ENCODE measurements at places on chromosomes 7 and 10.

DNA sequence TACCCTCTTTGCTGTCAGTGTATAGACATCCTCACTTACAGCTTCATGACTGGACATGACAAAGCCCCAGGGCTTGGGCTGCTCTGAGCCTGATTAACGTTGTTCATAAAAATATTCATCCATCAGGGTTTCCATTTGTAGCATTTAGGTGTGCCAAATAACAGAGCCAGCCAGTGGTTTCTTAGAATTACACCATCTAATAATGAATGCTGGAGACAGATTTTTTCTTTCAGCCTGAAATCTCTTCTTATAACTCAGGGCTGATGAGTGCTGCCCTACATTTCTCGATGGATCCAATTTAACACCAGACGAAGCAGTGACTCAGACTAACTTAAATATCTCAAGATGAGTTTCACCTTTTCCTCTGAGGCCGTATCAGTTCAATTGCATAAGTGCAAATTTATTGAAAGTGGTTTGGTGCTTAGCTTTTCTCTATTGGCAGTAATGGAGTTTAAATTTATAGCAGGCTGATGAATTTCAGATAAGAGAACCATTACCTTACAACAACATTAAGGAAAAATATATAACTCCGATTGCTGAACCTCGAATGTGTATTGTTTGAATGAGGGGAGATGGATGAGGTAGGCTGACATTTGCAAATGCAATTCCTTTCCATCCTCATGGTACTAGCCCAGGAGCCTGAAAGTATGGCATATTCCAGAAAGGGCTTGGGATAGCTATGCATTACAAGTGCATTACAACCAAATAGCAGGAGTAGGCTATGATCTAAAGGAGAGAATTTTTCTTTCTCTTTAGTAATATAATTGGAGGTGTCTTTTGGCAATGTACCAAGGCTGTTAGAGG, 900.6 kb downstream of the KCNMA1 start:
- DNase-seq = no peak

DNA sequence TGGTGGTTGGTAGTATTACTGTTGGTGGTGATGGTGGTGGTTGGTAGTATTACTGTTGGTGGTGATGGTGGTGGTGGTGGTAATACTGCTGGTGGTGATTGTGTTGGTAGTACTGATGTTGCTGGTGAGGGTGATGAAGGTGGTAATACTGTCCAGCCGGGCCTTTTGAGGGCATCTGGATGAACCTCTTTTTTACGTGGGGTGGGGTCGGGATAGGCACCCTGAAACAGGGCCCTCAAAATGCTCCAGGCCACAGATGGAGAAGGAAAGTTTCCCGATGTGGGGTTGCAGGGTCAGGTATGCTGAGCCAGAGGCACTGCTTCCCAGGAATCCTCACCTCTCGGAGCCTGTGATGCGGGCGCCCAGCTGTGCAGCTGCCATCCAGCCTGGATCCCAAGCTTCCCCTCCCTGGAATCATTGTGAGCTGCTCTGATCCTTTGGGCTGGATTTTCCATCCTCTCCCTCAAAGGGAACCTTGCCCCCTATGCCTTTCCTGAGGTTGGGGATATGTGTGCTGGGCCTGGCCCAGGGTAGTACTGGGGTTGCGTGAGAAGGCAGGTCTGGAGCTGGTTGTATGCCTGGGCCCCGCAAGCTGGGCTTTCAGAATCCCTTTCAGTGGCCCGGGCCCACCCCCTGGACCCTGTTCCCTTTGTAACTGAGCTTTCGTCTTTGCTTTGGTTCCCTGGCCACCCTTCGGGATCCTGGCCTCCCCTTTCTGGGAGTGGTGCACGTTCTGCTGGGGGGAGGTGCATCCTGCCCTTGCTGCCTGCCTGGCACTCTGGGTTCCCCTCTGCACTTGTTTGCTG, 43.3 kb downstream of the DOCK1 start:
- DNase-seq = no peak

DNA sequence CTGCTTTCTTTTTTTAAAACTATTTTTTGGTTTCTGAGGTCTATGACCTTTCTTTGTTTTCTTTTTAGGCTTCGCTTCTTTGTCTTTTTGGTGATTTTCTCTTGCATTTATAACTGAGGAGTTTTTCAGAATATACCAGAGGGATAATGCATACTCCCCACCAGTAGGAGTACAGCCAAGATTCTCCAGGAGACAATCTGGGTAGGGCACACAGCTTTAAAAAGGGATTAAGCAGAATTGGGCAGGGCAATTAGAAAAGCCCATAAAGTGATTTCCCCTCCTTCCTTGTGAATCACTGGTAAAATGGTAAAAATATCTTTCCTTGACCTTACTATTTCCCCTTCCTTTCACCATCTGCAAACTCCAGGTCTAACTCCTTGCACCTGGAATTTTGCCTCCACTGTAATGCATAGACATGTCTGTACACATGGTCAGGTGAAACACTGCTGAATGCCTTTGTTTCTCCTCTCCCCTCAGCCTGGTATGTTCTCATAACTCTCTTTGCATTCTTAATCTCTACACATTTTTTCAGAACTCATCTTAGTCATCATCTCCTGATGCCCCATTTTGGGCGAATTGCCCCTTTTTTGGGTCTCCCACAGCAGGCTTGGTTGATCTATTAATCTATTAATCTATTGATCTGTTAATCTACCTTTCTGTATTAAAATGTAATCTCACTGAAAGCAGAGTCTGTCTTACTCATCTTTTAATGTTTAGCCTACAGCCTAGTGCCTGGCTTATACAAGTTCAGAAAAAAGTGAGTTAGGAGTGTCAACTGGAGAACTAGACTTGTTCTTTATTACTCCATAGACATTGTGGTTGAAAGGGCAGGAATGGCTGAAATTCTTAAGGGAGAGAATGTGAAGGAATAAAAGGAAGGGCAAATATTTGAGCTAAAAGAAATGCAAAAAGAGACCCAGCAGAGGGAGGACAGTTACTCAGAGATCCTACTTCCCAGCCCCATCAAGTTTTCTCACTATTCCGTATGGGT, 64.6 kb downstream of the MDFIC start:
- no peak for DNase-seq

GRCh38 chr10:102777711-102778453, 34.1 kb downstream of the WBP1L start:
- DNase-seq = no peak

DNA sequence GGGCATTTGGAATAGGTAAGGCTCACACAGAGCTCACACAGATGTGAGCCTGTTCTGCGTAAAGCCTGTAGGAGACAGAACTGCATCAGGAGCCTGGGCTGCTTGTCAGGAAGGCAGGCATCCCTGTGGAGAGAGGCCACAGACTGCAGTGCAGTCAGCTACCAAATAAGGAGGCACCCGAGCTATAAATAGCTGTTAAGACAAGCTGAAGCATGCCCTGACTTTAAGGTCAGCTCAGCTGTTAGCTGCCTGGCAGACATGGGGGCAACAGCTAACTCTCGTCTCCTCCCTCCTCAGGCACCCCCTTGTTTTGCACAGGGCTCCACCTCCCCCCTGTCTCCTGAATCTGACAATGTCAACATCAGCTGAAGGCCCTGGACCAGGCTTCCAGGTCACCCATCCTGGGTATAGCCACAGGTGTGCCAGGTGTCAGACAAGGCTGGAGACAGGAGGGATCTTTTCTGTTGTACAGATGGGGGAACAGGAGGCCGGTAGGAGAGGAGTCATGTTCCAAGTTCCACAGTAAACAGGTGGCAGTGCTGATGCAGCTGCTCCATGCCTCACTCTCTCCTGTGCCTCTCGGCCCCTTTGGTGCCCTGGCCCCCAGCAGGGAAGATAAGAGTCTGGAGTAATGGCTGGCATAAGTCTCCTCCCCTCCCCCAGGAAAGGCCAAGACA, 27.6 kb upstream of the MKRN1 start:
- DNase-seq = no peak

DNA sequence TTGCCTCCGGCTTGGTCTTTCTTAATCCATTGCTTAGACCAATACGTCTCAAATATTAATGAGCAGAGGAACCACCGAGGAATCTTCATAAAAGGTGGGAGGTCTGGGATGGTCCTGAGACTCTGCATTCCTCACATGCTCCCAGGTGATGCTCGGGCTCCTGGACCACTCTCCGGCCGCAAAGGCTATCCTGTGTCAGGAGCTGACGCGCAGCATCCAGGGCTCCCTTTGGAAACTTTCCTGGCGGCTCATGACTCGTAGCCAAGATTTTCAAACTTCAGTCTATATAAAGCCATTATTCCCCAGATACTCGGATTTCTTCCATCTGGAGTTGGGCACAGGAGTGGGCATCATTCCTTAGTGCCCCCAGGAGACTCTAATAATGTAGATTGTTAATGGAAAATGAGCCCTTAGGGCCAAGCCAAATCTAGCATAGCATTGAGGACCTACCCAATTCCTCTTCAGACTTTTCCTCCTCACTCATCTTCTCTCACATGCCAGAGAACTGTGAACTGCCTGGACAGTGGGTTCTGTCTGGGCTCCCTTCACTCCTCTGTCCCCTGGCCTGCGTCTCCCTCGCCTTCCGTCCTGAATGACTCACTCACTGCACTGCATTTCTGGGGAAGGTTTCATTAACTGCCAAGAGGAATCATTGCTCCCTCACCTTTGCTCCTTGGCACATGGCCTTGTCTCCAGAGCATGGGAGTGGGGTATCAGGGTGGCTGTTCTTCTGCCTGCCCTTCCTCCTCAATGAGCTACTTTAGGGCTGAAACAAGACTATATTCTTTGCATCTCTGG, 89.3 kb downstream of the MKI67 start:
- DNase-seq = no peak

DNA sequence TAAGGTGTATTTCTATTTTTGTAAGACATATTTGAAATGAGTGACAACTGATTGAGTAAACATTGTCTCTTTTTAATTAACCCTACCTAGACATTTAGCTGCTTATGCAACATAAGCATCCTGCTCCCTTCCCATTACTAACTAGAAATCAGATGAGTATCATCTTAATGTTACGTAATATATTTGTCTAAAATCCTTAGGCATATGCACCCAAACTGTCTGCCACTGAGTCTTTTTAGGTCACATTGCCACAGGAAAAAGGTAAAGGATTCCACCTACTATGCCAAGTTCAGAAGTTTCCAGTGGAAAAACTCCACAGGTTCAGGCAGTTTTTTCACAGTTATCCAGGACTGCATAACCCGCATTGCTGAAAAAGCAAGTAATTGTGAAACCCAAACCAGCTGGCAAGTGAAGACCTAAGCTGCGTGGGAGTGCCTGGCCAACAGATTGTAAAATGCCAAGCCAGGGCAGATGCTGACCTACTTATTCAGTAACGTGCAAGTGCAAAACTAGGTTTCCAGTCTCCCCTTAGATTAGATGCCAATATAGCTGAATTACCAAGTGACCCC, 983.7 kb downstream of the GATA3 start:
- DNase-seq = no peak

DNA sequence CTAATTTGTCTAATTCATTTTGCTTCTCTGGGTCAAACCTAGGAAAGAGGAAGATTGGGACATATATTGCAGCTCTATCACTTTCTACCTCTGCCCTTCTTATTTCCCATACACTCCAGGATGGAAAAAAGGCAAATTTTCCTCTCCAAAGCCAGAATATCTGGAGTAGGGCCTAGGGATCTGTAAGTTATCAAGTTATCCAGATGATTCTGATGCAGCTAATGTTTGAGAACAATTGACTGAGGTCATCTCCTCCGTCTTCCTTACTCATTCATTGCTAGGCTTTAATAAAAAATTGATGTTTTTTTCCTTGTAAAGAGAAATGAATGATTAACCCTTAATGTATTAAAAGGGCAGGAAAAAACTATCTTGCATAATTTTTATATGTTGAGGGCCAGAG, 211.9 kb upstream of the GLI3 start:
- no peak for DNase-seq

DNA sequence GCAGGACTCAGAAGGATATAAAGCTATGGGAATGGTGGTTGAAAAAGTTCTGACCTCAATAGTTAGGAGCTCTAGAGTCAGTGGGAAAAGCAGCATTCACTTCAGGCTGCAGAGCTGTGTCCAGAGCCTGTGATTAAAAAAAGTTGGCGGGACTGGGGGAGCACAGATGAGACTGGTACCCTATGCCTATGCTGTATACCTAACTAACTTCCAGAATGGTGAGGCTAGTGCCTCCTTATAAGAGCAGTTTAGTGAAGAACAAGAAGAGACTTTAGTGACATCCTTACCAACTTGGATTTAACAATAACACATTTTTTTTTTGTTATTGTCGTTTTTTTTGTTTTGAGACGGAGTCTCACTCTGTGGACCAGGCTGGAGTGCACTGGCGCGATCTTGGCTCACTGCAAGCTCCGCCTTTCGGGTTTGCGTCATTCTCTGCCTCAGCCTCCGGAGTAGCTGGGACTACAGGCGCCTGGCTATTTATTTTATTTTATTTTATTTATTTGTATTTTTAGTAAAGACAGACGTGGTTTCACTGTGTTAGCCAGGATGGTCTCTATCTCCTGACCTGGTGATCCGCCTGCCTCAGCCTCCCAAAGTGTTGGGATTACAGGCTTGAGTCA, 6.6 kb upstream of the ZNF282 start:
- DNase-seq = no peak

DNA sequence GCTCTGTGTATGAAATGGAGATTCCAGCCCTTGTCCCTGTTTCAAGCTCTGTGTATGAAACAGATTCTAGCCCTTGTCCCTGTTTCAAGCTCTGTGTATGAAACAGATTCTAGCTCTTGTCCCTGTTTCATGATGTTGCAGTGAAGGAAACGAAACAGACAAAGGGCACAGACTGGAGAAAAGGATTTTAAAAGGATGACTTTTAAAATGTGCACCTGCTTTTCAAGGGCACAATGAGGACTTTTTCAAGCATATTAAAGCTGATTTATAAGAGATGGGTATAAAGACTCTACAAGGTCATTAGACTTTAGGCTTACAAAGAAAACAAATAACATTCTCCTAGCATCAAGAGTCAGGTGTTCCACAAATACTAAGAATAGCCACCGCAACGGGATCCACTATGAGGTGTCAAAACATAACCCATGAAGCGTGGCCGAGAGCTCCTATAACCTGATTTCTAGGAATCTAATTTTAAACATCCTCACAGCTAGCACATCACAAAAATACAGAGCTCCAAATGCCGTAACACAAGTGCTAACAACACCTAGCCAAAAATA, 29.0 kb downstream of the DIP2C start:
- no peak for DNase-seq

GRCh38 chr10:58994226-58995057, 182.0 kb upstream of the PHYHIPL start:
- no peak for DNase-seq

DNA sequence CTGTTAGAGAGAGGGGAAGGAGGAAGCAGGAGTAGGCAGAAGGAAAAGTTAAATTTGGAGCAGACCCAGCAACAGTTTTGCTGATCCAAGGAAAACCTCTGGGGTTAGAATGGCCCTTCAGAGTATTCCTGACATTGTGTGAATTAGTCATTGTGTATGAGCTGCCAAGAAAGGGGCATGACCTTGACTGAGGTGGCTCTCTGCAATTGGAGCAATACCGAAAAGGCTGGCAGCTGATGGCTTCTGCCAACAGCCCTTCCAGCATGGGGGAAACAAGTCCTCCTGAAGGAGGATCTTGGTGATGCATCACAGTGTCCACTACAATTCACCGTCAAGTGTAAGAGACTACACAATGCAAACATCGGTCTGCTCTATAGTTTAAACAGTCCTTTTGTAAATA, 20.6 kb upstream of the WASL start:
- DNase-seq = no peak

GRCh38 chr7:50554431-50555322, 10.5 kb downstream of the DDC start:
- no peak for DNase-seq

GRCh38 chr10:106565546-106565945, 599.0 kb downstream of the SORCS1 start:
- DNase-seq = no peak
